ENCODE measurements at places on chromosomes 1 and 21.

DNA sequence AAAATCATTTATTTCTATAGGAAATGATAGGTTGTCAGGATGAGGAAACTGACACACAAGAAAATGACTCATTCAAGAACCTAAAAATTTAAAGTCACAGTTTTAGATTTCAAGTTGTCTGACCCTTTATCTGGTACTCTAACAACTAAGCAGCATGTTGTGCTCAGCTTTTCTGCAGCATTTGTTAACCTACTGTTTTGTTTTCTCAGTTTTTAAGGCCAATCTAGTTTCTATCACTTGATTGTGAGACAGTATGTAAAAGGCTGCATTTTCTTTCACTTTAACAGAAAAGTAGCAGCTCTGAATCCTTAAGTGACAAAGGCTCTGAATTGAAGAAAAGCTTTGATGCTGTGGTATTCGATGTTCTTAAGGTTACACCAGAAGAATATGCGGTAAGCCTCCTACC, 59.1 kb downstream of the RALGPS2 start:
- DNase-seq: no peak

GRCh38 chr1:223794136-223794880, 51.4 kb downstream of the TP53BP2 start:
- no peak for DNase-seq

- no peak for DNase-seq
Observed at GRCh38 chr21:44868707-44869106, 4.8 kb downstream of the PTTG1IP start.

- DNase-seq: peak; percentile 78
Observed at GRCh38 chr1:172398970-172399755, 21.3 kb upstream of the C1orf105 start.

DNA sequence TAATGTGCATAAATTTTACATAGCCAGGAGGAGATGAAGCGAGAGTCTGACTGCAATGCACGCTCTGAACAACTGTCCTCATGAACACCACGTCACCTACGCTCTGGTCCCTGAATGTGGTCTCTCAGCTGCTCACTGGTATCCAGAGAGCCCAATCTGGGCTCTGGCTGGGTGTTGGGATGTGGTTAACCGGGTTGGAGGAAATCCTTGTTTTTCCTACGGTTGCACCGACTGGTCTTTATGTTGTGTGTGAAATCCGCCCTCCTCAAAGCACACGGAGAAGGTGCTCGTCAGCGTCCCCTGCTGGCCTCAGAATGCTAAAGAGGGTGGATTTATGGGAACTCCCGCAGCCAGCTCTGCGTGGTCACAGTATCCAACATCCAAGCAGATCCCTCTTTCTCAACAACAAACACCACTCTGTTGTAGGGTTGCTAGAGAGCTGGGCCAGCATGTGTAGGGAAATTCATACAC, 51.8 kb upstream of the FAM89A start:
- peak; percentile 44 for DNase-seq

DNA sequence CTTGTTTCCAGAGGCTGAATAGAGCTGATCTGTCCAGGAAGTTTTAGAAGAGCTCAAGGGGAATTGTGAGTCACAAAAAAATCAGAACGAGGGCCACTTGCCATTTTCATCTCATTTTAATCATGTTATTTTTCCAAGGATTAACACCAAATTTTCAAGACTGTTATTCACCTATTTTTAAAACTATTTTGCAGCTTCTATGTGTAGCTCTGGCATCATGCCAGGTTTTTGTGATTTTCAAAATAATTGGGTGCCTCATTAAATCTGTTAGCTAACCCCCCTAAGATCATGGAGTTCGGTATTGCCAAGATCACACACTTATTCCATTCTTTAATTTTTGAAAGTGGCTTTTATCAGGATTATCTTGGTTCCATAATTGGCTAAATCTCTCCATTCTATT, 90.9 kb downstream of the RGS7 start:
- no peak for DNase-seq

DNA sequence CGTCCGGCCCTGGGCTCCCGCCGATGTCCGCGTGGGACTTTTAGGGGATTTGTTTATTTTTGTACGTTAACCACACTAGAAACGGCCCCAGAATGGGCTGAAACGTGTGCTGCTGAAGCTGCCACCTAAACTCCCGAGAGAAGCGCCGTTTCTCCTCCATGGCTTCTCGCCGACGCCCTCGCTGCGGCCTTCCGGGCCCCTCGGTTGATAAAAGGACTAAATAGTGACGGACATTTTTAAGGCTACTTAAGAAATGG, 678 bp upstream of the PTTG1IP start:
- DNase-seq: no peak

DNA sequence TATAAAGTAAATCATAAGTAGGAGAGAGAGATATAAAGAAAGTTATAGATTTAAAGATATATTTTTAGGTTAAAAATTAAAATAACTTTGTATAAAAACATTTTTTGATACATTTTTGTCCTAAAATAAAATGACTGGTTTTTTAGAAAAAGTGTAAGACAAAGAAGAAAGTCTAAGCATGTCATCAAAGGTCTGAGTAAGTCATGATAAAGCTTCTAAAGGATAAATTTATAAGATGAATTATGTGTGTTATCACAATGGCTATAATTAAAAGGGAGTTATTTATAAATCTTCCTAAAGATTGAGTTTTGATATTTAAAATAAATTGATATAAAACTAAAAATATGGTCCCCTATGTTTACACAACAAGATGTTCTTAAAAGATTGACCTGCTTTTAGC, 370.9 kb downstream of the PTPRU start:
- no peak for DNase-seq

GRCh38 chr1:10211805-10212410, 1.5 kb downstream of the KIF1B start:
- peak; percentile 9 for DNase-seq

- no peak for DNase-seq
Observed at GRCh38 chr1:9018333-9018732, 7.9 kb downstream of the SLC2A7 start.

DNA sequence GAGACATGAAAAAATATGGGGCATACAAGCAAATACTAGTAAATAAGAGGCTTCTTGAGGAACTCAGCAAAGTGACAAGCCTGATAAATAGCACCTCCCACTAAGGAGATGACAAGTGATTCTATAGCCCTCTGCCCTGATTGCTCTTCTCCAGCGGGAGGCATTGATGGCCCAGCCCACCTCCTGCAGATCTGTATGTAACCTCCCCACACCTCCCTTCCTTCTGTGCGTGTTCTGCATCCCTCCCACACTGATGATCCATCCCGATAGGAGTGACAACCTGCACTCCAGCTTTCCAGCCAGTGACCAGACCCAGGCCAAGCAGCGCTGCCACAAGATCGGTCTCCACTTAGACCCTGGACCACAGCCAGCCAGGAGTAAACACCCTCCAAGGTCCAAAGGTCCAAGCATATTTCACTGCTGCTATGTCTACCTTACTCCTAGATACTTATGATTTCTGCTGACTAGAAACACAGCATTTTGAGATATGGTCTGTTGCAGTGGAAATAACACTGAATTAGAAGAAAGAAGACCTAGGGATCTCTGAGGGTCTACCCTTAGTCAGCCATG, 176.1 kb downstream of the BRINP2 start:
- no peak for DNase-seq

DNA sequence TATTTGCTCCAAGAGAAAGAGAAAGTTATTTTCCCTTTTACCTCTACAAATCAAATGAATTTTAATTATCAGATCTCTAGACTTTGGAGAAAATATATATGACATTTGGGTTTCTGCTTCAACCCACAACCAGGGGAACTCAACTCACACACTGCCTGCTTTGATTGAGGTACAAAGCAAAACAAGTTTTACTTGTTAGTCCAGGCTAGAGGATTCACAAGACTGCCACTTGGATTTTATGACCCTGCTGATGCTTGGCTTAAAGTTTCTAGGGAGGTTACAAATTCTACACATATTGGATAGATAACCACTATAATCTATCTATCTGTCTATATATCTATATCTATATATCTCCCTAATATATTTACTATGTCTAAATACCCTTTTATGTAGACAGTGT, 467.3 kb upstream of the RGS18 start:
- DNase-seq: no peak

- DNase-seq: no peak
Observed at GRCh38 chr21:31447505-31447904, 103.4 kb upstream of the TIAM1 start.

- no peak for DNase-seq
Observed at GRCh38 chr1:24992124-24992760, 62.2 kb upstream of the RUNX3 start.

GRCh38 chr1:20367116-20367585, 76.5 kb downstream of the VWA5B1 start:
- peak; percentile 76 for DNase-seq

DNA sequence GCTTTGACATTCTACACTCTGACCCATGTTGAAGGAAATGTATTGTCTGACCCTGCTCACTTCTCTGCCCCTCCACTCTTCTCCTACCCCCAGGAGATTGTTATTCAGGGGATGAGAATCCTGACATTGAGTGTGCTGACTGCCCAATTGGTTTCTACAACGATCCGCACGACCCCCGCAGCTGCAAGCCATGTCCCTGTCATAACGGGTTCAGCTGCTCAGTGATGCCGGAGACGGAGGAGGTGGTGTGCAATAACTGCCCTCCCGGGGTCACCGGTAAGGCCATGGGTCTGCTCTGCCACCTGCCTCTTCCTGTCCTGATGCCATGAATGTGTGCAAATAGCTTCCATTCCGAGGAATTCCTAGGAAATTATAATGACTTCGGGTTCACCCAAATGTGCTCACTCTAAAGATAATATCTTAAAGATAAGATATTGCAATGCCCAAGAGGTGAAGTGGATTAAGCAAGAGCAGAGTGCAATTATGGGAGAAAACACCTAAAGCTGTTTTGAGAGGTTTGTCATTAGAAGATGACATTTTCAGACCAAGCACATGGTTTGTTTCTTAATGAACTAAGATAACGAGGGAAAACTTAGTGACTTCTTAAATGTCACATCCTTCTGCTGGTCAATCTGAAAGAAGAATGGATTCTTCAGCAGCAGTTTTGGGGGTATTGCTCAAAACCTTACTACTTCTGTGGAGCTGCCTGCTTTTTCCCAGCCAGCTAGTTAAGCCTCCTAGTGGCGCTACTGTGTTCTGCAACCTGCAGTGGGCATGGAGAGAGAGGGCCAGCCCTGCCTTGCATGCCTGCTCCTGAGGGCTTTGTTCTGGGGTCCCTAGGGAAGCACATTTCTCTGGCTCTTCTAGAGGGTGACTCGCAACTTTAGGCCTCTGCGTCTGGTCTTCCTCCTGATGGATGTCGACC, 41.6 kb downstream of the LAMC2 start:
- DNase-seq: peak; percentile 71

DNA sequence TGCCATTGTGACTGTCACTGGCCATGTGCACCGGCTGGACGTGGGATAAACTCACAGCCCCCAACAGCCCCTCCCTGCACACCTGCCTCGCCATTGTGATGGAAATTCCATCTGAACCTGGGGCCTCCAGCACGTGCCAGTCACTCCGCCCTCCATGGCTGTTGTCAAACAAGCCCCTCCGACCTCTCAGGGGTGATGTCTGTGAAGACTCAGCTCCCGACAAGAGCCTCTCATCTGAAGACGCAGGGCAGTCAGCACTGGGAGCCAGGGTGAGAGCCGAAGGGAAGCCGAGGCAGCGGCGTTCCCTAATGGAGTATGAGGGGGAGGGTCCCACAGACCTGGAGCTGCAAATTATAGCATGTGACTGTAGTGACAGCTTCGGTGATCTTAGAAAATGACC, 1.4 kb upstream of the KRTAP10-2 start:
- DNase-seq: no peak

Measured in A549 (cell line).